Left kidney (tissue), 8 donors: ENCODE measurements at places on chromosomes 12 and 14.
A peak's percentile ranks its signal among the peaks of the same experiment; 100 is the strongest.

- DNase-seq = no peak
Observed at GRCh38 chr14:74202113-74202512, 37.1 kb upstream of the VSX2 start.

DNA sequence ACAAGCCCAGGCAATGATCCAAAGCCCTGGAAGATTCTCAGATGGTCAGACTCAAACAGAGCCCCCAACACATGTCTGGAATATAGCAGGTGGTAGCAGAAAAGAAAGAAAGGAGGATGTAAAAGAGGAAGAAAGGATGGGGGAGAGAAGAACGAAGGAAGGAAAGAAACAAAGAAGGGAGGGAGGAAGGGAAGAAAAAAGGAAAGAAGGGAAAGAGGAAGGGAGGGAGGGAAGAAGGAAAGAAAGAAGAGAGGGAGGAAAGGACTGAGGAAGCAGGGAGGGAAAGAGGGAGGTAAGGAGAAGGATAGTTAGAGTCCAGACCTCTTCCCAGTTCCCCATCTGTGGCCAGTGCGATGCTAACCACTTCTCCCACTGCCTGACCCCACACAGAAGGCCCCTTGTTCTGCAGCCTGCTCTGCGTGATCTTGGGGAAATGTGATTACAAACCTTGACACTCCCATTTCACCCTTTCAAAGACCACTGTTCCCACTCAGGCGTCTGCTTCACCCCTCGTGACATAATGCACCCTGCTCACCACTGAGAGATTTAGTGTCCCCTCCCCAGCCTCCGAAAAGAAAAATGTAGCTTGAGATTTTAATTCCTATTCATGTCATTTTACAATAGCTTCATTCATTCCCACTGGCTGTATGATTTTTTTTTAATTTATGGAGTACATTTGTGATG lies 357.9 kb downstream of the BCL11B start:
- DNase-seq = no peak

DNA sequence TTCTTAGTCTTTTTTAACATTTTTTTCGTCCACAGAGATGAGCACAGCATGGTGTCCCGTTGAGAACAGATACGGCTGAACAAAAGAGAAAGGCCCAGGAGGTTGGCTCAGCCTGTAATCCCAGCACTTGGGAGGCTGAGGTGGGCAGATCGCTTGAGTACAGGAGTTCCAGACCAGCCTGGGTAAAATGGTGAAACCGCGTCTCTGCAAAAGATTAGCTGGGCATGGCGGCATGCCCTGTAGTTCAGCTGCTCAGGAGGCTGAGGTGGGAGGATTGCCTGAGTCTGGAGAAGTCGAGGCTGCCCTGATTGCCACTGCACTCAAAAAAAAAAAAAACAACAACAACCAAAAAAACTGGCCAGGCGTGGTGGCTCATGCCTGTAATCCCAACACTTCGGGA lies 5.9 kb upstream of the EP400 start:
- no peak for DNase-seq

GRCh38 chr14:50649691-50650090 lies 18.4 kb downstream of the SAV1 start:
- DNase-seq = no peak

DNA sequence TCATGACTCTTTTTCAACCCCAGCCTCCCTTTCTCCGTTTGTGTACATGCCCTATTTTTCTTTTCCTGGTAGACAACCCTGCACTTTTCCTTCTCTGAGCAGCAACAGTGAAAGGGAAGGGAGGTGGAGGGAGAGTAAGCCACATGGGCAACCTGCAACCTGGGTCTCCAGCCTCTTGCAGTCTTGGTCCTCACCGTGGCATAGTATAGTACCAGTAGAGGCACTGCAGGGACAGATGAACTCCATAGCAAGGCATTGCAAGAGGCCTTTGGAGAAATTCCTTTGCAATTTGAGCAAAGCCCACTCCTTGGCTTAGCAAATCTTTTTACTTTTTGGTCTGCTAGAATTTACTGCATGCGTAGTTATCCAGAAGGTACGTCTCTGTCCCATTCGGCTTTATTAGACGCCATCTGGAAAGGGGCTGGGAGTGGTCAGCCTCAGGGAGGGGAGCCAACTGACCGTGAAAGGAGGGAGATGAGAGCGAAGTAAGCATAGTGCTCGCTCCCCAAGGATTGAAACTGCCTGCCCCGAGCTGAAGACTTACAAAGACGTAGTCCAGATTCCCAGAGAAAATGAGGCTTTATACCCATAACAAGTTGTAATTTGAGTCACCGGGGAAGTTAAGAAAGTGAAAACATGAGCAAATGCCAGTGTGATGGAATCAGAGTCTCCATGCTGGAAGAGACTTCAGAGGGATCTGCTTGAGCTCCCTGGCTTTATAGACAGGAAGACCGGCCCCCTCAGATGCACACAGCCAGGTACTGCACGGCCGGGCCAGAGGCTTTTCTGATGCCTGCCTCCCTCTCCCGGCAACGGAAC lies 332.0 kb downstream of the CACNA1C start:
- DNase-seq = no peak

GRCh38 chr12:7870335-7870734 lies 2.4 kb downstream of the SLC2A14 start:
- DNase-seq = no peak

- no peak for DNase-seq
Observed at GRCh38 chr12:3558854-3559253, 67.9 kb downstream of the PRMT8 start.

DNA sequence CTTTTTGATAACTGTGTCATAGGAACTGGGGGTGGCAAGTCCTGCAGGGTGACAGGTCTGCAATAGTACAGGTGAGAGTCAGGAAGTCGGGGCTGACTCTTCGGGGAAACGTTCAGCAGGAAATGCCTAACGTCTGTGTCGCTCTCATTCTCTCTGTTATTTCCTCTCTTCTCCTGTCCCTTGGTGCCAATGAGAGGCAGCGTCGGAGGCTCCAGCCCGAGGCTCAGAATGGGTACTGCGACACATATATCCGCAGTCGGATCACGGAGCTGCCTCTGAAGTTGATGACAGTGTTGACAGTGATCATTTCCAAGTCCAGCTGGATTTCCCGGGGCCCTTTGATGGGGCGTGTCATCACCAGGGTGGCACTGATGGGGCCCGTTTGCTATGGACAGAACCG lies 2.7 kb upstream of the TC2N start:
- no peak for DNase-seq

- peak; percentile 87 for DNase-seq
Observed at GRCh38 chr12:11500188-11500860, 105.0 kb upstream of the PRB2 start.

DNA sequence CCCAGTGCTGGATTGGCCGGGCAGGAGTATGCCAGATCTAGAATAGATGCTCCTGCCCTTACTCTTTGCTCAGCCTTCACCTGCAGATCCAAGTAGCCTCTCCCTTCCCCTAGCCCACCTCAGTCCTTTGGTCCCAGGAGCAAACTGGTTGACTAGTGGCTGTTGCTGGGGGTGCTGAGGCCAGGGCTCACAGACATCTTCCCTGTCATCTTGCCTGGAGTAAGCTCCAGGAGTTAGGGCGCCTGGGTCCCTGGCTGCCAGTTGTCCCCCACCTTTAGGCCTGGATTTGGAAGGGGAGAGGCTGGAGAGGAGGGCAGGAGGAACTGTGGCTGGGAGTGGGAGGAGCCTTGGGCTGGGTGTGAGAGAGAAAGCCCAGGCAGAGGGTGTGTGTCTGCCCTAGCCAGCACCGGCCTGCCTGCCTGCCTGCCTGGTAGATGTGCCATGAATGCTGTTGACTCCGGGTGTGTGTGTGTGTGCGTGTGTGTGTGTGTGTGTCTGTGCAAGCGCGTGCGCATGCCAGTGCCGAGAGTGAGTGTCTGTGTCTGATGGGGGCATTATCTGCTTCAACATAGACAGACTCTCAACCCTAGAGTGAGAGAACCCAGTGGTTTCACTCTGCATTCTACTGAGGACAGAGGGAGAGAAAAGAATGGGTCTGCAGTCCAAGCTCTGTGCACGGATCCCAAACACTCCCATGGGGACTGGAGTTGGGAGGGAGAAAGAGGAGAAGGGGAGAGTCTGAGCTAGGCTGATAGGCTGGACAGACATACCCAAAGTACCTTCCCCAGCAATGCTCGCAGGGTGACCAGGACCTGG lies 845 bp upstream of the RARG start:
- no peak for DNase-seq

- DNase-seq = no peak
Observed at GRCh38 chr12:130719263-130719859, 3.3 kb upstream of the RIMBP2 start.

DNA sequence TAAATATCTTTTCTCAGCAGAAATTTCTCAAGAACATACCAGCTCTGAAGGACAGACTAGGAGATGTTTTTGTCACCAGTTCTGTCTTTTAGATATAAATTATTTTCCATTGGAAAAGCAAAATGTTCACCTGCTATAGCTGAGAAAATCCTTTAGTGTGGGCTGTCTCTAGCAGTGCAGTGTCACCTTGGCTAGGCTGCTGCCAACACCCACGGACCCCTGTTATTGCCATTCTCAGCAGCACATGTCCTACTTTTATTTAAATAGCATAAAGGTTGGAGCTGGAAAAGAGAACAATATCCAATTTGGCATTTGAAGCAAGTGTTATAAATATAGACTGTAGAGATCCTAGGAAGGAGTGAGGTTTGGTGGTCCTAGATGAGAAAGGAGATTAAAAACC lies 156.4 kb downstream of the TPH2 start:
- no peak for DNase-seq

DNA sequence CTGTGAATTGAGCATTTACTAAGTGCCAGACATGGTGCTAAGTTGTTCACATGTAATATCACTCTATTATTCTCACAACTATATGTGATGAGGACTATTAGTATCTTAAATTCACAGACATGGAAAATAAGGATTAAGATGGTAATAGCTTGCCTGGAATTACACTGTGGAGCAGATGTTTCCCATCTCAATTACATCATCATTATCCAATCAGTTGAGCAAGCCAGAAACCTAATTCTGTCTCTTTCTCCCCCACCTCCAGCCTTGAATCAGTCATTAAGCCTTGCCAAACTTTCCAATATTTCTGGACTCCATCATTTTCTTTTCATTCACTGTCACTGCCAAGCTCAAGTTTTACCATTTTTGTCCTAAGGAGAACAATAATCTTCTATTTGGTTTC lies 287.8 kb upstream of the KITLG start:
- no peak for DNase-seq

DNA sequence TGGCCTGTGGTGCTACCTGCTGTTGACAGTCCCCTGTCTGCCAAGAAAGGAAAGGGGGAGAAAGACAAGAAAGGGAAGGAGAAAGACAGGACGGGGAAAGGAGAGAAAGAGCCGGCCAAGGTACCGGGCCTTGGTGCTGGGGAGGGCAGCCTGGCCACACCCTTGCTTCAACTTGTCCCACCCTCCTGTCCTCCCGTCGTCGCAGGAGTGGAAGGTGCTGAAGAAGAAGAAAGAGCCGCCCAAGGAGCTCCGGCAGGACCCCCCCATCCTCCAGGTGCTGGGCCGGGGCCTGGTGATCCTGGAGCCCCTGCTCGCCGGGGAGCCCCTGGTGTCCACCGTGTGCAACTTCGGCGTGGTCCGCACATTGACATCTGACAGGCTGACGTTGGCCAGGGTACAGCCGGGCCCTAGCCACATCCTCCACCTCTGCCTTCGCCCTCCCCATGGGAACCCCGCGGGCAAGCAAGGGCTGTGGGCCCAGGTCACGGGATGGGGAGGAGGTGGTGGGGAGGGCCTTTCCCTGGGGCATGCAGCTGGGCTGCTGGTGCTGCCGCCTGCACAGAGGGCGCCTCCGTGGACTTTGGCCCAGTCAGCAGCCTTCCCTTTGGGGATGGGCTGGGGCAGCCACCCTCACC lies 2.9 kb upstream of the B3GNT4 start:
- DNase-seq = no peak

- DNase-seq = no peak
Observed at GRCh38 chr14:96136371-96137005, 68.2 kb upstream of the BDKRB2 start.
